ENCODE measurements at places on chromosomes 16 and 17.

GRCh38 chr16:61148930-61149329 lies 887.3 kb downstream of the CDH8 start:
- DNase-seq: no peak

DNA sequence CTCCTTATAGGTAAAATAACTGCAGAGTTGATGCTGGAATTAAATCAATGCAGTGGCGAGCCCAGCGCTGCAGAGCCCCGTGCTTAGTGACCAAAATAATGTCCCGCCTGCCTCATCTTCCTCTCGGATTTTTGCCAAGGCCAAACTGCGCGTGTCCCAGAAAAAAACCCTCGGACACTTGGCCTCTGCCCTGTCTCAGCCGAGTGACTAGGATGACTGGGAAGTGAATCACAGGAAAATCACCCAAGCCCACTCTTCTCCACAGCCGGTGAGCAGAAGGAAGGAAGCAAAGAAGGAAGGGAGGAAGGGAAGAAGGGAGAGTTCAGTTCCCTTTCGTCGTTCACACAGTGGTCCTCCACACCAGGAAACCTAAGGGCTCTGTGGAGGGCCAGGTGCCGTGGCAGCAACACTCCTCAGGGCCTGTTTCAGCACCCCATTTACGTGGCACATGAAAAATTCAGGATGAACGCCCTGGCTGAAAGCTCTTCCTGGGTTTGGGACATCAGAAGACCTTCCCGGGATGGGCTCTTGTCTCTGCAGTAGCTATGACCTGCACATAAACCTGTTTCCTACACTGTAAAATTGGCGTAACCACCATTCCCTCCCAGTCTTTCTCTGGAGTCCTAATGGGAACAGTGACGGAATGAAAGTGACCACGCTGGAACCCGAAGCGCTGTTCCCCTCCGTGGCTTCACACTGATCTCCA lies 25.4 kb upstream of the HOXB13 start:
- no peak for DNase-seq

DNA sequence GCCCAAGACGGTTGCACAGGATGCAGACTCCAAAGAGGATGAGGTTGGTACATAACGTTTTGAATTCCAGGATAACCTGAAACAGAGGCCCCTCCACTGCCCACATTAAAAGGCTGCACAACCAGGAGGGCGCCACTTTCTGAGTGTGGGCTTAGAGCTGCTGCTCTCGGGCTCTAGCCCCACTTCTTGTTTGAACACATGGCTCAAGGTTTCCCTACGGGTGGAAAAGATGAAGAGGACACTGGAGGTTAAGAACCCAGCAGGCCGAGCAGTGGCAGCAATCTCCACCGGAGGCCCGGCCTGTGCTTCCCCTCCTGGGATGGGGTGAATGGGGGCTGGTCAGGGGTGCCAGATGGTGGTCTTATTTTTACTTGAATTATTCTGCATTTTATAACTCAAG lies 8.0 kb upstream of the TRAP1 start:
- no peak for DNase-seq

- DNase-seq: peak; percentile 49
Observed at GRCh38 chr17:8300627-8301242, 5.5 kb upstream of the SLC25A35 start.

GRCh38 chr16:2664574-2664982 lies 17.7 kb upstream of the KCTD5 start:
- DNase-seq: peak; percentile 58

- DNase-seq: no peak
Observed at GRCh38 chr17:71110326-71110725, 941.0 kb downstream of the KCNJ2 start.

DNA sequence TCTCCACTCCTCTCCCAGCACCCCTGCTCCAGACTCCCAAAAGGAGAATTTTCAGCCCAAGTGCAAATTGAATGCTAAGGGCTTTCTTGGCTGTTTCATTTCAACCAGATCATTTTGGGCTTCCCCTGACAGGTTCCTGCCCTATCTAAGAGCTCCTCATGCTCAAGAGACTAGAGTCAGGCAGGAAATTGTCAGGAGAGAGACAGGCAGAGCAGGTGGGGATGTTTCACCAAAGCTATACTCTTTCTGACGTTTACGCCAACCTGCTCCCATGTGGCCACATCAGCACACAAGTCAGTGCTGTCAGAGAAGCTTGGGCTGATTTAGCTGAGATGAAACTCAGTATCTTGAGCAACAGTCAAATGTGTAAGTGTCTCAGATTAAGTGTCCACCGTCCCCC lies 31.4 kb downstream of the HIC1 start:
- no peak for DNase-seq

GRCh38 chr17:18362698-18363100 lies 651 bp downstream of the SHMT1 start:
- no peak for DNase-seq

- no peak for DNase-seq
Observed at GRCh38 chr16:24221219-24221618, 34.9 kb upstream of the CACNG3 start.

GRCh38 chr17:51132964-51133319 lies 12.3 kb upstream of the SPAG9 start:
- no peak for DNase-seq

DNA sequence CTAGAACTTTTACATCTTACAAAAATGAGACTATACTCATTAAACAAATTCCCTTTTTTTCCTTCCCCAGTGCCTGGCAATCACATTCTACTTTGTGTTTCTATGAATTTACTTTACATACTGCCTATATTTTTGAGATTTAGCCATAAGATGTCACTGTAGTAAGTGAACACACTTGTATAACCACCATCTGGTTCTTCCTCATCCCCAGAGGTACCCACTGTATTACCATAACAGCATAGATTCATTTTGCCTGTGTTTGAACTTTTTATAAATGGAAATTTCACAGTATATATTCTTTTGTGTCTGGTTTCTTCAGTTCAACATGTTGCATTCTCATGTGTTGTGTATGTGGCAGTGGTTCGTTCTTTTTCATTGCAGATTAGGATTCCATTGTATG lies 15.8 kb downstream of the CYB5B start:
- no peak for DNase-seq

- no peak for DNase-seq
Observed at GRCh38 chr16:28259781-28260150, 32.6 kb upstream of the SBK1 start.

GRCh38 chr16:28876019-28876659 lies 2.1 kb upstream of the ATP2A1 start:
- DNase-seq: no peak

Measured in DMS79 treated with DMSO at 0.1 percent for 48 hours (cell line).